ENCODE measurements at places on chromosomes 16 and 17.
A peak's percentile ranks its signal among the peaks of the same experiment; 100 is the strongest.

DNA sequence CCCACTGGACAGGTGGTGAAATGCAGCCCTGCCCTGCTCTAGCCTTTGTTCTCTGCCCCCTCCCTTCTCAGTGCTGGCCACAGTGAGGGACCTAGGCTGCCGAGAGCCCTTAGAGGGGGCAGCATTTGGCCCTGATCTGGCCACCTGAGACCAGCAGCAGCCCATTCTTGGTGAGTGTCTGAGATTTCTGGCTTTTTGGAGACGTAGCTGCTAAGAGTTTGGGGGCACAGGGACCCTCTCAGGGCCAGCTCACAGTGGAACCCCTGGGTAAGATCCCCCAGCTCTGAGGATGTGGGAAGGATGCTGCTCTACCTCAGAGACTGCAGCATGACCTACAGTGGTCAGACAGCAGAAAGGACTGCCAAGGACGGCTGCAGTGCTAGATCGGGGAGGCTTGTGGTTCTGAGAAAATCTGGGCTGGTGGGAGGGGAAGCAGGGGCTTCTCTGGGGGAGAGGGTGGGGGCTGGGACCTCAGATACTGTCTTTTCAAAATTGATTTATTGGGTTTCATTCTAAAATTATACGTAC, 13.3 kb downstream of the GRB7 start:
- DNase-seq: no peak

GRCh38 chr16:84768061-84768807, 51.6 kb upstream of the CRISPLD2 start:
- no peak for DNase-seq

- no peak for DNase-seq
Observed at GRCh38 chr16:51393381-51394005, 242.4 kb upstream of the SALL1 start.

GRCh38 chr16:48542020-48542473, 67.9 kb downstream of the N4BP1 start:
- peak; percentile 67 for DNase-seq

DNA sequence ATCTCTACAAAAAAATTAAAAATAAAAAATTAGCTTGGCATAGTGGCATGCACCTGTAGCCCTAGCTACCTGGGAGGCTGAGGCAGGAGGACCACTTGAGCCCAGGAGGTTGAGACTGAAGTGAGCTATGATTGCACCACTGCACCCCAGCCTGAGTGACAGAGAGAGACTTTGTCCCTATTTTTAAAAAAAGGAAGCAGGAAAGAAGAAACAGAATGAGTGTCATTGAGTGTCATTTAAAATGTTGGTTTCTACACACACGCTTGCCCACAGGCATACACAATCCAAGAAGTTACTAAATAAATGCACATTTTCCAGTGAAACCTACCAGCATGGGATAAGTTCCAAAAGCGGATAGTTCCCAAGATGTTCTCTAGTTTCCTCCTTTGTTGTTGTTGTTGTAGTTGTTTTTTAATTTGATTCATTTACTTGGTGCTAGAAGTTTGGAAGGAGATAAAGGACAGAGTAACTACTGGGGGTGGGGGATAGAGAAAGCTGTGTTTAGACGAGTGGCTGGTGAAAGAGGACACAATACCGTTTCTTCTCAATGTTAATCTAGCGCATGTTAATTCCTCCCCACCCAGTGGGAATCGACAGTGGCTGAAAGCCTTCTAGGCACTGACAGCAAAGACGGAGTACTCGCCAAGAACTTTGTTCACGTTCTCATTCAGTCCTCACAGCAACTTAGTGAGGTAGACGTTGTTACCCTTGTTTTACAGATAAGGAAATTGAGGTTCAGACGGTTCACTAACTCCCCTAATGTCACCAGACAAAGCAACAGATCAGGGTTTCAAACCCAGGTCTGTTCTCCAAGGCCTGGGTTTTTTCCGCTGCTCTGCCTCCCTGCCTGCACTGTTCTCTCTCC, 17.3 kb downstream of the MRPS23 start:
- no peak for DNase-seq

DNA sequence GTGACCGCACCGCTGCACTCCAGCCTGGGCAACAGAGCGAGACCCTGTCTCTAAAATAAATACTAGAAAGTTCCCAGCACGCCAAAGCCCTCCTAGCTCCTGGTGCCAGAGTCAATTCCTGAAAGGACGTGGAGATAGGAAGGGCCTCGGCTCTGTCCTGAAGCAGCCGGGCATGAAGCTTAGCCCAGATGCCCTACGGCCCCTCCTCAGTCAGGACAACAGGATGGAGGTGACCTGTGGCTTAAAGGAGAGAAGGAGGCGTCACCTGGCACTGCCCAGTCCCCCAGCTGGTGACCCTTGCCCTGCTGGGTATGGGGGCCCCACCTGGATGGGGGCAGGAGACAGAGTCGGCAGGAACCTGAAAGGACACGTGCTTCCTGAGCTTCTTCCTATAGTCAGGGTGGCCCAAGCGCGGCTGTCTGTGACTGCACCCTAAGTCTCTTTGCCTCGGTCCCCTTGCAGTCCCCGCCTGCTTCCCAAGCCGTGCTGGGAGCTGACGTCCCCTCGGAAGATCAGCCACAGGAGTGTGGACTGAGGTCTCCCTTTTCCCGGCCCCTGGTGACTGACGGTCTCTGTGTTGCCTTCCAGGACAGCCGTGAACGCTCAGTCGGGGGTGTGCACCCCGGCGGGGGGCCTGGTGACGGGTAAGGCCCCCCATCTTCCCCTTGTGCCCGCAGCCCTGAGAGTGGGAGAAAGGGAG, 14.9 kb upstream of the RNF213 start:
- DNase-seq: no peak

GRCh38 chr17:40777459-40777858, 4.9 kb downstream of the KRT27 start:
- DNase-seq: no peak

Measured in femur (tissue), 1 donor.